ENCODE measurements at places on chromosomes 6 and 20. TPM values are rescaled to one million over a fixed set of nuclear protein-coding genes. Genes with fewer than 3 reads are reported as not detected.

DNA sequence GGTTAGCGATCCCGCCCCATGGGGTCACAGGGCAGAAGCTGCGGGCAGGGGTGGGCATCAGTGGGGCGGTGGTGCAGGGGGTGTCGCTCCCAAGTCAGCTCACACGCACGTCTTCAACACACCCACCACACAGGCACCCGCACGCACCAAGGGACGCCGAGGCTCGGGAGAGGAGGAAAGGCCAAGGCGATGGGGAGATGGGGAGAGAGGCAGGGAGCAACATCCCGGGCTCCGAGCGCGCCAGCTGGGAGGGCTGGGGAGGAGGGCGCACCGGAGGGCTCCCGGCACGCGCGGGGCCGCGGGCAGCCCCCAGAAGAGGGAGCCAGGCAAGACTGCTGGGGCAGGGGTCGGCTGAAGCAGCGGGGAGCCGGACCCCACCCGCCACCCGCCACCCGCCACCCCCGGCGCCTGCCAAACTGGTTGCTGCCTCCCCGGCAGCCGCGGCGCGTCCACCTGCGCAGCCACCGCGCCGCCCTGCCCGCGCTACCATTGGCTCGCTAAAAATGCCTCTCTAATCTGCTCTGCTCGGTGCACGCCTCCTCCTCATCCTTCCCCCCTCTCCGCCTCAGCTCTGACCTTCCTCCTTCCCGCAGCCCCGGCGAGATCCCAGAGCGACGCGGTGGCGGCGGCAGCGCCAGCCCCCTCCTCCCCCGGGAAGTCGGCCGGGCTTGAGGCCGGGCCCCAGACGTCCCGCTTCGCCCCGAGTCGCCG, at the start of gene PACSIN1:
Gene PACSIN1 (plus strand): TSS at position 546 of the 711 bp plus-strand sequence. CDS start 60,230 bp downstream, outside the sequence.
- no peak for DNase-seq

- no peak for DNase-seq
These were observed 33.0 kb downstream of the SLCO4A1 start for GRCh38 chr20:62675156-62675876.

DNA sequence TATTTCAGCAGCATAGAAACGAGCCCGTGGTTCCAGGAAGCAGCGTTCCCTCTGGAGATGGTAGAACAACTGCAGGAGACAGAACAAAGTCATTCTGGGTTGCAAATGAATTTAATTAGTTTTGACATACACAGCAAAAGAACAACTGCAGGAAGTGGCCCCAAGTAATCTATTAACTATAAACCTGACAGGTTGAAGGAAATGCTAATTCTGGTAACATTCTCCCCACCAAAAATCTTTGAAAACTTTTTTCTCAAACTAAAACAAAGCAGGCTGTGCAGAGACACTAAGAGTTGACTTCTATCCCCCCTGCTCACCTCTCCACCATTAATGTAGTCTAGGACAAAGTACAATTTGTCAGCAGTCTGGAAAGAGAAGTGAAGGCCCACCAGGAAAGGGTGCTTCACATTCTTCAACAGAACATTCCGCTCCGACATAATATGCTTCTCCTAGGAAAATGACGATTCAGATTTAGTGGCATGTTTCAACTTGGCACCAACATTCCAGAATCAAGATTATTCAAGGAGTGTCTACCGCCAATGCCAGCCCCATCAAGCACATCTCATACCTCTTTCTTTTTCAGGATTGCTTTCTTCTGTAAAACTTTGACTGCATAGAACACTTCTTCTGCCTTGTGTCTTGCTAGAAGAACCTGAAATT, 120.4 kb upstream of the SLC2A12 start:
- no peak for DNase-seq

GRCh38 chr20:62946918-62947317, 5.6 kb upstream of the SLC17A9 start:
- no peak for DNase-seq

FAM209A gene
- 0.38 TPM for total RNA-seq
